Activated T-helper 1 cell treated with anti-CD3 and anti-CD28 coated beads, Interleukin-12 subunit alpha, Interleukin-12 subunit beta, Interleukin-2, Interleukin-4 antibody, amounts not matched to agents 30 ng/mL and 10 ng/mL and 1 ng/mL, durations not matched to agents 14 hours and 24 hours and 36 hours (primary cell): ENCODE measurements at places on chromosomes 5 and 9. TPM values are rescaled to one million over a fixed set of nuclear protein-coding genes. Genes with fewer than 3 reads are reported as not detected.

DNA sequence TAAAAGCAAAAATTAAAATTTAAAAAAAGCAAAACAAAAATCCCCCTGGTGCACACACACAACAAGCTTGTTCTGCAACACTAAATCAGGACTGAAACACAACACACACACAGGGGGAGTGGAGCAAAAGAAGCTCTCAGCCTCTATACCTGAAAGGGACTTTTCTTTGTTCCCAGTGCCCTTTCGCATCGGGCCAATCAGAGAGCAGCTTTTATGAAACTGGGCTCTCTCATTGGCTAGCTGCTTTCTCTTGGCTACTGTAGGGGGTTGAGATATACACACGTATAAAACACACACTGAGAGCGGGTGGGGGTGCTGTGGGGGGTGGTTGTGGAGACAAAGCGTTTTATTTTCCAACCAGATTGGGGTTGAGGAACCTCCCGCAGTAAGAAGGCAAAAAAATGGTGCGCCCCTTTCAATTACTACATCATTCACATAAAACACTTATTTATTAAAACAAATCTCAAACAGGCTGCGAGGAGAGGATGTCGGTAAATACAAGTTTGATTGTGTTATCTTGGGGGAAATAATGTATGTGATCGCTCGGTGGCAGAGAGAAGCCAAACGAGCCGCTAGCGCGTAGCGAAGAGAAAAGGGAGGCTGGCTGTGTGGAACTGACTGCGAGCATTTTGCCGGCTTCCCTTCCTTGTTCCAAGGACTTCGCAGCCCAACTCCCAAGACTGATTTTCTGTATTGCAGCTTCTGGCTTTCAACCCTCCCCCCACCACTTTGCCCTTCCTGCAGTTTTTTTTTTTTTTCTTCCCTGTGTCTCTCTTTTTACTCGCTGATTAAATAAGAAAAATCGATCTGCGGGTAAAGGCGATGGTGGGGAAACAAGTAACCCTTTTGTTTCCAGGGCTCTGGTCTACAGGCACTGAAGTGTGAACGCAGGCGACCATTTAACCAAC lies 2.5 kb upstream of the ZNF608 start:
- no peak overlapping the region for H3K27ac ChIP-seq
- peaks cover 48% of the 10 kb centered on the region for H3K27me3 ChIP-seq
- peaks cover 6% of the 10 kb centered on the region for H3K4me1 ChIP-seq
- DNase-seq, result no peak

- H3K4me3 ChIP-seq, result no peak overlapping the region
- no peak for DNase-seq
These were observed 128.8 kb downstream of the FSTL4 start for GRCh38 chr5:133483406-133484090.

- no peak for DNase-seq
- H3K27me3 ChIP-seq, result no peaks in the 10 kb centered on the region
- no peaks in the 10 kb centered on the region for H3K4me1 ChIP-seq
- H3K36me3 ChIP-seq, result no peaks in the 10 kb centered on the region
These were observed 597.1 kb downstream of the ACTL7B start for GRCh38 chr9:108258640-108259039.

- H3K27me3 ChIP-seq, result no peaks in the 10 kb centered on the region
- no peak overlapping the region for H3K4me3 ChIP-seq
- no peak for DNase-seq
- H3K36me3 ChIP-seq, result no peaks in the 10 kb centered on the region
- H3K27ac ChIP-seq, result no peak overlapping the region
These were observed 198.7 kb upstream of the C9orf72 start for GRCh38 chr9:27771803-27772545.

The SMIM32 gene
- total RNA-seq, result not detected in 2 replicates

The PFDN1 gene
- 59.5 and 60.6 TPM in 2 replicates for total RNA-seq

- H3K4me1 ChIP-seq, result peaks cover 16% of the 10 kb centered on the region
- H3K36me3 ChIP-seq, result peaks cover 7% of the 10 kb centered on the region
- peak overlapping the region; percentile 79 for H3K4me3 ChIP-seq
- no peak for DNase-seq
- H3K27me3 ChIP-seq, result peaks cover 61% of the 10 kb centered on the region
- H3K27ac ChIP-seq, result peak overlapping the region; percentile 23
These were observed 535 bp upstream of the NFIB start for GRCh38 chr9:14314424-14314928.

GRCh38 chr9:136723362-136723976 lies 11.1 kb downstream of the DIPK1B start:
- peaks cover 18% of the 10 kb centered on the region for H3K4me1 ChIP-seq
- no peak for DNase-seq
- no peak overlapping the region for H3K27ac ChIP-seq
- no peaks in the 10 kb centered on the region for H3K27me3 ChIP-seq
- peaks cover 29% of the 10 kb centered on the region for H3K36me3 ChIP-seq
- H3K4me3 ChIP-seq, result no peak overlapping the region

The CCL27 gene
- total RNA-seq, result 0.62 TPM in 1 of 2 replicates, not detected in the other

DNA sequence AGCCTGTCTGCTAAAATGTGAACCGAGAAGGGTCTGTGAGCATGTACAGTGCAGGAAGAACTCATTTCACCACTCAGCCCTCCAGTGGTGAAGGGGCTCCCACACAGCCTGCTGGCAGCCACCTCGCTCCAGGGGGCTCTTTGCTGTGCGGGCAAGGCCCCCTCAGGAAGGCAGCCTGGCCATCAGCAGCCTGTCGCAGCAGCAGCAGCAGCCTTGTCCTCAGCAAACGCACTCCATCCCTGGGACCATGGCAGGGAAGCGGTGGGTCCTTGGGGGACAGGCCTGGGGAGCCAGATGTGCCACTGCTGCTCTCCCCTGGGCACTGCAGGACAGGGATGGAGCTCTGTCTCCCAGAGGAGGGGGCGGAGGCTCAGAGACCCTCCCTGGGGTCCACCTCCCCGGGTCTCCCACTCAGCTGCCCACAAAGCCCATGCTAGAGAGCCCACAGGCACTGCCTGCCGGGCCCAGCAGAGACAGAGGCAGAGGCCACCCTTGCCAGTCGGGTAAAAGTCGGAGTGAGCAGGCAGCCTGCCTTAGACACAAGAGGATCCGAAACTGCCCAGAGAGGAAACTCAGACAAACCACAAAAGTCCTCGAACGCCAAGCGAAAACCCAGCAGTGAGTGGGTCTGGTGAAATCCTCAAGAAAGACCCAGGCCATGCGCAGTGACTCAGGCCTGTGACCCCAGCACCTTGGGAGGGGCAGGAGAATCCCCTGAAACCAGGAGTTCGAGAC lies 8.0 kb downstream of the BRD3 start:
- H3K4me3 ChIP-seq, result no peak overlapping the region
- H3K4me1 ChIP-seq, result no peaks in the 10 kb centered on the region
- H3K27ac ChIP-seq, result peak overlapping the region; percentile 34
- no peaks in the 10 kb centered on the region for H3K27me3 ChIP-seq

GRCh38 chr9:75734802-75735201 lies 155.7 kb upstream of the PCSK5 start:
- H3K27ac ChIP-seq, result no peak overlapping the region
- no peak overlapping the region for H3K4me3 ChIP-seq
- no peak for DNase-seq
- H3K36me3 ChIP-seq, result no peaks in the 10 kb centered on the region
- no peaks in the 10 kb centered on the region for H3K4me1 ChIP-seq
- no peaks in the 10 kb centered on the region for H3K27me3 ChIP-seq
